ENCODE measurements at places on chromosomes 3 and 15. TPM values are rescaled to one million over a fixed set of nuclear protein-coding genes. Genes with fewer than 3 reads are reported as not detected.

ADAMTS9 gene
- total RNA-seq: 0.77 TPM

IMPDH2 gene
- 270 TPM for total RNA-seq

ZNF385D gene
- total RNA-seq: under 0.01 TPM

- DNase-seq: no peak
Measured at GRCh38 chr15:84616235-84616634, 15.4 kb downstream of the ZSCAN2 start.

- no peak for DNase-seq
Measured at GRCh38 chr3:101962055-101962454, 112.7 kb downstream of the NFKBIZ start.
